T-helper 17 cell (primary cell): ENCODE measurements at places on chromosomes 3 and 15.

- no peak for DNase-seq
Measured at GRCh38 chr3:194300382-194300758, 50.8 kb downstream of the CPN2 start.

- DNase-seq: no peak
Measured at GRCh38 chr3:15434756-15435155, 7.4 kb downstream of the EAF1 start.

- DNase-seq: no peak
Measured at GRCh38 chr15:78147566-78147965, 1.6 kb upstream of the IDH3A start.

- no peak for DNase-seq
Measured at GRCh38 chr15:101489237-101489598, 289 bp downstream of the PCSK6 start.

DNA sequence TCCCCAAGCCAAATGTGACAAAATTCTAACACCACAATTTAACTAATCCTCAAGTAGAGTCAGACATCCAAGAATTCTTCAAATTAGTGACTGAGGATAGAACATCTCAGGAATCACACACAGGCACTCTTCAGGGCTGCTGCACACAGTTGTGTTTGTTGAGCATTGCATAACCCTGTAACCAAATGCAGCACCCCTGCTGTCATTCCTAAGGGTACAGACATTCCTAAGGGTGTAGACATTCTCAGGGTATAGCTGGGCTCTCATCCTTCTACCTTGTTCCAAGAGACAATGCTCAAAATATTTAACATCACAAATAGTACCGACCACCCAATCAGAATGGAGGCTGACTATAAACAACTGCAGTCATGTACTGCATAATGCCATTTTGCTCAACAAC lies 107.1 kb upstream of the UBE2E2 start:
- DNase-seq: no peak

- DNase-seq: no peak
Measured at GRCh38 chr3:39541442-39541841, 74.0 kb downstream of the MOBP start.

DNA sequence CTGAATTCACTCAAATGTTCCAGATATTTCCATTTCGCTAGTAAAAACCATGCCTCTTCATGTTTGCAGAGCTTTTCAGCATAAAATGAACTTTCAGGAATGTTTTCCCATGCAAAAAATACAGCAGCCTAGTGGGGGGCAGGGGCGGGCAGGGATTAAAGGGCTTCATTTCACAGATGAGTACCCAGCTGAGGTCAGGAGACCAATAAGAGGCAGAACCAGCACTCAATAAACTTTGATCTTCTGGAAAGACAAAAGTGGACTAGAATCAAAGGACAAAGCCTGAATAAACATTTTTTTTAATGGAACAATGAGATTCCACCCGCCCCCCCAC lies 8.0 kb downstream of the KLHL25 start:
- no peak for DNase-seq

DNA sequence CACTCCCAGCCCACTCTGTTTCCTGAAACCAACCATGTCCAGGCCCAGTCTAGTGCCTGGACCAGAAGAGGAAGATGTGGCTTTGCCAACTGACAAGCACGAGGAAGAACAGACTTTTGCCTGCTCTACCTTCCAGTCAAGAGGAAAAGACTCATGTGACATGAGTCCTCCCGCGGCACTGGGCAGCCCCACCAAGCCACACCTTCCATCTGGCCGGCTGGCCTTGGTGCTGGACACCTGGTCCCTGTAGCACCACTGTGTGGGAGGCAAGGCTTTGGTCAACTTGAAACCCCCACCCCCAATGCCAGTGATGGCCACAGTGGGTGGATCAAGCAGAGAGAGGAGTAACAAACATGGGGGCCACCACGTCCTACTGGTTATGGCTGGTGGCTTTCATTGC lies 12.5 kb downstream of the CHDH start:
- DNase-seq: no peak

GRCh38 chr15:55954862-55955605 lies 38.4 kb downstream of the NEDD4 start:
- no peak for DNase-seq

GRCh38 chr15:99522288-99522687 lies 43.5 kb upstream of the MEF2A start:
- DNase-seq: no peak

DNA sequence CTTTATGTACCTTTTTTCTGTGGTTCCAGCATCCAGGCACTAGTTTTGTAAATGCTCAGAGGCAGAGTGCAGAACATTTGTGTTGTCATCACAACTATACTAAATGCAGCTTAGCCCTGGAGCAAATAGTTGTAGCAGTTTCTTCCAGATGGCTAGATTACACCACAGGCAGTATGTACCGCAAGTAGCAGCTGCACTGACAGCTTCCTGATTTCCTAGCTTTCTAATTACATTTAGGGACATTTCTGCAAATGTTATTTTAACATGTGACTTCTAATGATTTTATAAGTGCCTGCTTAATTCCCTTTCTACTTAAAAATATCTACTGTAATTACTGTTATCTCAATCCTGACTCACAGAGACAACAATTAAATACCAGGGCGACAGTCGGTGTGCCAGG lies 106.5 kb downstream of the NR2E3 start:
- DNase-seq: no peak

- DNase-seq: no peak
Measured at GRCh38 chr3:169579116-169579710, 84.3 kb downstream of the MECOM start.

DNA sequence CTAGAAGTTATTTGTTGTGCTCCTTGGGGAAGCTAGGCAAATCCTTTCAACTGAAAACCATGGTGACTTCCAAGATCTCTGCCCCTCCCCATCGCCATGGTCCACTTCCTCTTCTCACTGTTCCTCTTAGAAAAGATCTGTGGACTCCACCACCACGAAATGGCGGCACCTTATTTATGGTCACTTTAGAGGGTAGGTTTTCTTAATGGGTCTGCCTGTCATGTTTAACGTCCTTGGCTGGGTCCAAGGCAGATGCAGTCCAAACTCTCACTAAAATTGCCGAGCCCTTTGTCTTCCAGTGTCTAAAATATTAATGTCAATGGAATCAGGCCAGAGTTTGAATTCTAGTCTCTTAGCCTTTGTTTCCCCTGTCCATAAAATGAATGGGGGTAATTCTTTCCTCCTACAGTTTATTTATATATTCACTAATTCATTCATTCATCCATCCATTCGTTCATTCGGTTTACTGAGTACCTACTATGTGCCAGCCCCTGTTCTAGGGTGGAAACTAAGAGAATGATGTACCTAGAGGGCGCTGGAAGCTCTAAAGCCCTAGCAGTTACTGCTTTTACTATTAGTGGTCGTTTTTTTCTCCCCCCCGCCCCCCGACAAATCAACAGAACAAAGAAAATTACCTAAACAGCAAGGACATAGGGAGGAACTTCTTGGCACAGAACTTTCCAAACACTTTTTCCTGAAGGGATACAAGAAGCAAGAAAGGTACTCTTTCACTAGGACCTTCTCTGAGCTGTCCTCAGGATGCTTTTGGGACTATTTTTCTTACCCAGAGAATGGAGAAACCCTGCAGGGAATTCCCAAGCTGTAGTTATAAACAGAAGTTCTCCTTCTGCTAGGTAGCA lies 657 bp downstream of the PATL2 start:
- no peak for DNase-seq
